Naive thymus-derived CD4-positive, alpha-beta T cell (primary cell): ENCODE measurements at places on chromosomes 3 and 15. TPM values are rescaled to one million over a fixed set of nuclear protein-coding genes. Genes with fewer than 3 reads are reported as not detected.

GRCh38 chr15:61309031-61309511 is 80.0 kb upstream of the RORA start:
- no peak for DNase-seq

- DNase-seq = no peak
Observed at GRCh38 chr3:119357190-119357589, 63.0 kb downstream of the ARHGAP31 start.

- DNase-seq = no peak
Observed at GRCh38 chr15:65653801-65654521, 32.2 kb downstream of the SLC24A1 start.

DNA sequence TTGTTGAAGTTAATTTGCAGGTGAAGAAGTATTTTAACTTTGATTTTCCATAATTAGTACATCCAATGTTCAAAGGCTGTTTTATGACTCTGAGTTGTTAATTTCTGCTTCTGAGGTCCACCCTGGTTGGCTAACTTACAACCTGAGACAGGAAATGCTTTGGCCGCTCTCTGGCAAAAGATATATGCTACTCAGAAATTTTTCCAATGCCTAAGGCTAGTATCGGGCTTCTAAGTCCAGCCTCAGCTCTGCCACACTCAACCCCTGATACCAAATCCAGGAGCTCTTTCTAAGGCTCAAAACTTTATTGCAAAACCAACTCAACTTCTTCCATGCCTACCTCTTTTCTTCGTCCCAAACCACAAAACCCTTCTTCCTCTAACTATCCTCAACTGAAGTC is 192.9 kb downstream of the NEK10 start:
- no peak for DNase-seq

DNA sequence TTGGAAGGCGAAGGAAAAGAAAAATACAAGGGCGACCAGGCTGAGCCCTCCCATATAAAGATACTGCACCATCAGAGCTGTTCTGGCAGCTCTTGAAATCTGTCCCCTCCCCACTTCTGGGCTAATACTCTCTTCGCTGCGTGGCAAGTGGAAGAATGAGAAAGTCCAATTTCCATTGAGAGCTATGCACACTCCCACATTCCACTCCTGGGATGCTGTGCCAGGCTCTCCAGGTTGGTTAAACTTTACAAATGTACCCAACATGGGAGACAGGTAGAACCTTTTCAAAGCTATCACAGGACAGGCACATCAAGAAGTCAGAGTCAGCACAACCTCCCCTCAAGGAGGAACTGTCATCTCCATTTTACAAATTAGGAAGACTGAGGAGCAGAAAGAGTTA is 465.0 kb downstream of the SHQ1 start:
- no peak for DNase-seq

DNA sequence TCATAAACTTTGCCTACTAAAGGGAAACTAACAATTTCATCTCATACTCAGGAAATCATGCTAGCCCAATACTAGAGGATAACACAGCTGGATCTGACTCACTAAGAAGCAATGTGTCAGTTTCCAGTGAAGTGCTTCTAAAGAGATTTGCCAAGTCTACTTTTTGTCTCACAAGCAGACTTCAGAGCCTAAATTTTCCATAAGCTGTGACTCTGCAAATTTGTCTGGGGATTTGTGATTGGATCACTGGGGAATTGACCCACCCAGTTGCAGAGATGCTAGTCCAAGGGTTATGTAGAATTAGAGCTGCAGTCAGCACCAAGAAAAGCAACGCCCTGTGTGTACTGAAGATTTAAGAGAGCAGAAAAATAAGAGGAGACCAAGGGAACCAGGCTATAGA is 647.1 kb downstream of the NTRK3 start:
- no peak for DNase-seq

DNA sequence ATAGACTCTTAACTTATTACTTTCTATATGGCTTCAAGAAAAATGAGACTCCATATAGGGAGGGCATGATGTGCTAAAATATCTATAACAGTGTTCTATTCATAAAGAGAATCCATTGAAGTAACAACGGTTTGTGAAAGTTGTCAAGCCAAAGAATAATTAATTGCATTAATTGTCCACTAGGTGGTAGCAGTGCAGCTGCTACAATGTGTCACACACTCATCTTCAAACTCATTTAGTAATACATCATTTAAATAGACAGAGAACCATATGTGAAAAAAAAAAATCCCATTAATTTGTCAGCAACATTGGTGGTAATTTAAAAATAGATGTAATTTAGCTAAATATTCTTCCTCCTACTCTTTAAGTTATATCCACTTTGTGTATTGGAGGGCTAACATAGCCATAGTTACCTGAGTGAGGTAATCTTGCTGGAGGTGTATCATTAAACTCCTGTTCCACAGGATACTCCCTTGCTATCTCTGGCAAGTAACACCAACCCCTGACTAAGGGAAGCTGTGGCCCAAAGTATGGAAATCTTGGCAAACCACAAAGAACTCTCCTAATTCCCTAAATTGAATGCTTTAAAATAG is 3.7 kb upstream of the CPA3 start:
- DNase-seq = peak; percentile 11

DNA sequence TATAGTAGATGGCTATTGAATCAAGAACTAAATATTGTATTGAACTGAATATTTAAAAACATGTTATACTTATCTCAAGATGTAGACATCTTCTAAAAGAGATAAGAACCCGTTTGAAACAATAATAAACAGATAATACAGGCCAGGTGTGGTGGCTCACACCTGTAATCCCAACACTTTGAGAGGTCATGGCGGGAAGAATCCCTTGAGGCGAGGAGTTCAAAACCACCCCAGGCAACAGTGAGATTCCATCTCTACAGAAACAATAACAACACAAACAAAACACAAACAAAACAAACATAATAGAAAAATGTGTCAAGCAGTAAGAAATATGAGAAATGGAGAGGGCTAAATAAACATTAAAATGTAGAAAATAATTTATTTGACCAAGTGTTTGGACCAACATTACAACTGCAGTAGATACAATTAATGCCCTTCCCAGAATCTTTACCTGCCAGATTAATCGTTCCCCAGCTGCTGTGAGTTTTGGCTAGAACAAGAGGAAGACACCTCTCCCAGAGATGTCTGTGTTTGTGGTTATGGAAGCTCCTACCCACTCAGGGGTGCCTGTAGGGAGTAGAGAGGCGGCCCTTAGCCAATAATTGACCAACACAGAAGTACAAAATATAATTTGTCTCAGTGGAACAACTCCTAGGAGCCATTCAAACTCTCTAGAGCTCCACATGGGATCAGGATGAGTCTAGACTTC is 111.9 kb upstream of the AGTR1 start:
- DNase-seq = no peak

DNA sequence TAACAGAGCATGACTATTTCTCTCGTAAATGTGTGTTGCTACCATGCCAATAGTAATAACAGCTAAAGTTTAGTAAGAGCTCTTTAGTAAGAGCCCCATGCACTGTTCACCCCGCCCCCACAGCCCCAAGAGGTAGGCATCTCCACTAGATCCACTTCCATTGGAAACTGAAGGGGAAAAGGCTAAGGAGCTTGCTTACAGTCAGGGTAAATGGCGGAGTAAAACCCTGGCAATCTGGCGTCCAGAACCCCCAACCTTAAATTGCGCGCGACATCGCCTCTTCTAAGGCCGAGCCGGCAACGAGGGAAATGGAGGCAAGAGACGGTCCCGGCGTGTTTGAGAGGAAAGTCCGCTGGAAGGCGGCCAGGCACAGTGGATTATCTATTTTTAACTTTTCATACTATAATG is 654 bp upstream of the C3orf38 start:
- DNase-seq = no peak

DNA sequence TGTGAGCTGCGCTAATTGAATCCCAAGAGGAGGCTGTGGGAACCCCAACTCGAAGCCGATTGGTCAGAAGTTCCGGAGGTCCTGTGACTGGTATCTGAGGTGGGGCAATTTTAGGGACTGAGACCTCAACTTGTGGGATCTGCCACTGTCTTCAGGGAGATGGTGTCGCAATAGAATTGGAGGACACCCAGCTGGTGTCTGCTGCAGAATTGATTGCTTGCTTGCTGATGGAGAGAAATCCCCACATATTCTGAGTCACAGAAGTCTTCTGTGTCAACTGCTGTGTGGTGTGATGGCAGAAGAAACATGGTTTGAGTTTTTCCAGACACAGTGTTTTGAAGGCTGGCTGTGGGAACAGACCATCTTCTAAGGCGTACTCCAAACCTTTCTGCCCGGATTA is 99.7 kb upstream of the PLXNA1 start:
- DNase-seq = no peak

DNA sequence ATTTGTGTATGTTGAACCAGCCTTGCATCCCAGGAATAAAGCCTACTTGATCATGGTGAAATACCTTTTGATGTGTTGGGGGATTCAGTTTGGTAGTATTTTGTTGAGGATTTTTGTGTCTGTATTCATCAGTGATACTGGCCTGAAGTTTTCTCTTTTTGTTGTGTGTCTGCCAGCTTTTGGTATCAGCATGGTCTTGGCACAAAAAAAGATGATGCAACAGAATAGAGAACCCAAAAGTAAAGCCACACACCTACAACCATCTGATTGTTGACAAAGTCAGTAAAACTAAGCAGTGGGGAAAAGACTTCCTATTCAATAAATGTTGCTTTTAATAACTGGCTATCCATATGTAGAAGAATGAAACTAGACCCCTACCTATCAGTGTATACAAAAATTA is 77.6 kb downstream of the TCF12 start:
- no peak for DNase-seq

GRCh38 chr15:66429546-66429945 is 42.8 kb downstream of the MAP2K1 start:
- DNase-seq = no peak

- DNase-seq = no peak
Observed at GRCh38 chr3:17115186-17115585, 230.4 kb downstream of the PLCL2 start.

DNA sequence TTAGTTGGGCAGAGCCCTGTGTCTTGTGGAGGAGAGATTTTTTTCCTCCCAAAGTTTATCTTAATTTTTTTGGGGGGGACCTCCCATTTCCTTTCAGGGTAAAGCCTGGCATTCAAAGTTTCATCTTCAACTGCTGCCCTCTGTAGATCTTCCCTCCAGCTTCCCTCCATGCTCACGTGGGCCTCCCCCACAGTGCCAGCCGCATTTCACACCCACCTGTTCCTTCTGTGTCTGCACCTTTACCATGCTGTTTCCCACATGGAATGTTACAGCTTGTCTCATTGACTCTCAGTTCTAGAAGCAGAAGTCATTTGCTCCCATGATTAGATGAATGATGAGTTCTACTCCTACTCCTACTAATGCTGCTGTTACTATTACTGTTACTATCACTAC is 6.5 kb downstream of the CELF6 start:
- no peak for DNase-seq

DNA sequence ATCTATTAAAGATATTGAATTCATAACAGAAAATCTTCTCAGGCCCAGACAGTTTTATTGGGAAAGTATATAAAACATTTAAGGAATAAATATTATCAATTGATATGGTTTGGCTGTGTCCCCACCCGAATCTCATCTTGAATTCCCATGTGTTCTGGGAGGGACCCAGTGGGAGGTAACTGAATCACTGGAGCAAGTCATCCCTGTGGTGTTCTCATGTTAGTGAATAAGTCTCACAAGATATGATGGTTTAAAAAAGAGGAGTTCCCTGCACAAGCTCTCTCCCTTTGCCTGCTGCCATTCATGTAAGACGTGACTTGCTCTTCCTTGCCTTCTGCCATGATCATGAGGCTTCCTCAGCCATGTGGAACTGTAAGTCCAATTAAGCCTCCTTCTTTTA is 160.5 kb downstream of the ANO10 start:
- no peak for DNase-seq

DNA sequence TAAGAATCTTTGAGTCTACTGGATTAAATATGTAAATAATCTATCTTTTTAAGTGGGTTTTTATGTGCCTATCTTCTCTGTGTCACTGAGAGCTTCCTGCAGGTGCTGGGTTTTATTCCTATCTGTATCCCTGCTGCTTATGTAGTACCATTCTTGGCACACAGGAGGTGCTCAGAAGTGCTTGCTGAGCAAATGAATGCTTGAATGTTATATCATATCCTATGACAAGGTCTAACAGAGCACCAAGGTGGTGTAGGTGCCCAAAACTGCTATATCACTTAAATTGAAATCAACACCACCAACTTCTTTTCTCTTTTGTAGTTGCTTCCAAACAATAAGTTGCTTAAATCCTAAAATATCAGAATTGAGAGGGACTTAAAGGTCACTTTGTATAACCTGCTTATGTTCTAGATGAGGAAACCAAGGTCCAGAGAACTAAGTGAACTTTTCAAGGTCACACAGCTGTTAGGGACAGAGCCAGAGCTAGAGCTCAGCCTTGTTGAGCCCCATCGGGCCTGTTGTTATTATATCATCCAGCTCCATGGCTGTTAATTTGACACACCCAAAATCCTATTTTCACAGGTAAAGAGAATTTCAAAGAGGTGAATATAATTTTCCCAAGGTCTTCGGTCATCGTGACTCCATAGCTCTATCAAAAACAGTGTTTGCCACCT is 46.0 kb downstream of the CCNL1 start:
- no peak for DNase-seq

DNA sequence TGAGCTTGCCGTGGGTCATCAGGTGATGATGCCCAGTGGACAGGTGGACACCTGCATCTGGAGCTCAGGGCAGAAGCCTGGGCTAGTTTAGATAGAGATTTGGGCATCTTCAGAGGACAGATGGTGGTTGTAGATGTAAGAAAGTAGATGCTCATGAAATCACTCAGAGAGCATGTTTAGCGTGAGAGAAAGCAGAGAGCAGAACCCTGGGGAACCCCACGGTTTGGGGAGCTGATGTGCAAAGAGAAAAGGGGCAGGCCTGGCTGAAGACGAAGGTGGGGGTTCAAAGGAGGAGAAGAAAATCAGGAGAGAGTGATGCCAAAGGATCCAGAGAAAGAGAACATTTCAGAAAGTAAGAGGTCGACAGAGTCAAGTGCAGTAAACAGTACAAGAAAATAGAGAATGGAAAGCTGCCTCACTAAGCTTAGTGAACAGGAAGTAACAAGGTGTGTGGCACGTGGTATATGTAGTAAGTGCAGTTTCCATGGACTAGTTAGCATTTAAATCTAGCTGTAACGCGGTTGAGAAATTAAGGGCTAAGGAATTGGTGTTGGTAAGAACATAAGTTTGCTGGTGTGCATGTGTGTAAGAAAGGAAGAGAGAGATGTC is 13.5 kb downstream of the TIGIT start:
- DNase-seq = no peak

GRCh38 chr3:87287011-87287410 is 10.6 kb upstream of the POU1F1 start:
- DNase-seq = no peak

GRCh38 chr3:134931045-134931785 is 136.2 kb downstream of the EPHB1 start:
- no peak for DNase-seq

The RBM15B gene
- total RNA-seq = 31.3 TPM

The NR2E3 gene
- not detected for total RNA-seq

The DPPA2 gene
- total RNA-seq = not detected

The BFSP2 gene
- not detected for total RNA-seq

The CEP152 gene
- total RNA-seq = 20.2 TPM

The CDCP1 gene
- 7.2 TPM in 2 replicates for total RNA-seq

The XIRP1 gene
- not detected for total RNA-seq

The ZNF662 gene
- total RNA-seq = 10.4 TPM

The GBE1 gene
- total RNA-seq = 9.3 TPM

The C3orf20 gene
- total RNA-seq = 0.49 TPM
